ENCODE measurements at places on chromosomes 16 and 17.

DNA sequence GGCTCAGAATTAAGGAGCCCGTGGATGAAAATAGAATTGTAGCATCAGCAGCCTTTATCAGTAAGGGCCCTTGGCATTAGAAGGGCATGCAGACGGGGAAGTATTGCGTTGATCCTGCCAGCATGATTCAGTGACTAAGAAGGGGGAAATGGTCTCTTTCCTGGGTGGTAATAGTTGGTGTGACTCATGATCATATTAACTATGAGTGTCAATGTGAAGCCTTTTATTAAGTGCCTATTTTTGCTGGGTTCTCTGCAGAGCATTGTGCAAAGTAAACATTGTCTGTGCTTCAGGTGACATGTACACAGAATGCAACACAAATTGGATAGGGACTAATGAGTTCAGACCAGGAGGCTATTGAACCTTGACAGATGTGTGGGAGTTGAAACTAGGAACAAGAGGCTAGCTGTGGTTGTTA lies 24.5 kb downstream of the RCVRN start:
- peak; percentile 2 for DNase-seq

DNA sequence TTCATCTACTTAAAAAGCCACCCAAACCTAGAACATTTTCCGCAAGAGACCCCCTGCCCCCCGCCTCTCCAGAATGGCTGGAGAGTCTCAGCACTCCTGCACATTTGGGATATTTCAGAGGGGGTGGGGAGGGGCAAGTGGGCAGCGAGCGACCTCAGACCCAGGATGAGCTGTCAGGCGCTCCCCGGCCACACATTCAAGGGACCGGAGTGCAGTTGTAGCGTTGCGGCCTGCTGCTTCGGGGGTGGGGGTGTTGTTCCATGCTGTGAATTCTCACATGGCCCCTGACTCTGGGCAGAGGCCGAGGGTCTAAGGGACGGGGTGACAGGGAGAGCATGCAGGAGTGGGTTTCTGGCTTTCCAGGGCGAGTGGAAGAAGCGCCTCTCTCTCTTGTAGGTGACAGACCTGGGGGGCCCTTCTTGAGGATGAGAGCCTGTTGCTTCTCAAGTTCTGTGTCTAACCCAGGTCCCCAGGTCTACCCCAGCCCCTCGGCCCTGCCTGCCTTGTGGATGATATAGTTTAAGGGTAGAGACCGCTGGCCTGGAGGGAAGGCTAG lies 231.2 kb downstream of the SEC14L1 start:
- DNase-seq, result no peak

DNA sequence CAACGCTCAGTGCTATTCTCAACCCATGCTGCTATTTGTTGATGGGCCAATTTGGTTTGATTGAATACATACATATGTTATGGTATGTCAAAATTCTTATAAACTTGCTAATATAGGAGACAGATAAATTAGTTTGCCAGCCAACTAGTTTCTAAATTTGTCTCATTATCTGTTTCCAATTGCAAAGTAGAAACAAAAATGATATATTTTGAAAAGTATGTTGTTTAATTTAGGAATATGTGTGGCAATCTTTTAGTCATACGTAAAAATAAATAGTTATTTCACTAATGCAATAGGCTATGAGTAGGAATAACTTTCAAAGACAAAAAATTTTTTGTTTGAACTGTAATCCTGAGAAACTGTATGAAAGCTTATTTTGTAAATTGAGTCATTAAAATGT lies 210.6 kb upstream of the KCNJ16 start:
- no peak for DNase-seq

GRCh38 chr16:27291722-27292240 lies 22.0 kb upstream of the IL4R start:
- no peak for DNase-seq

DNA sequence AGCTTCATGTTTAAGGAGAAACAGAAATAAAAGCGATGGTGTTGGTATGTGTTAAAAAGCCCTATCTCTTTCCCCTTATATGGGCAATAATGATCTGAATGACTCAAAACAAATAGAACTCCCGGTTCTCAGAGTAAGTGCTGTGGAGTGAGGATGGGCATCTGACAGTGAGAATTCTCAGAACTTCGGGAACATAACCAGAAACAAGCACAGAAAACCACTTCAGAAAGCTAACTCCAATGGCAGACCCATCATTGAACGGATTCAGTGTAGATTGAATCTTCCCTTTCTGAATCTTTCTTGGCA lies 67.2 kb downstream of the CDH8 start:
- no peak for DNase-seq

DNA sequence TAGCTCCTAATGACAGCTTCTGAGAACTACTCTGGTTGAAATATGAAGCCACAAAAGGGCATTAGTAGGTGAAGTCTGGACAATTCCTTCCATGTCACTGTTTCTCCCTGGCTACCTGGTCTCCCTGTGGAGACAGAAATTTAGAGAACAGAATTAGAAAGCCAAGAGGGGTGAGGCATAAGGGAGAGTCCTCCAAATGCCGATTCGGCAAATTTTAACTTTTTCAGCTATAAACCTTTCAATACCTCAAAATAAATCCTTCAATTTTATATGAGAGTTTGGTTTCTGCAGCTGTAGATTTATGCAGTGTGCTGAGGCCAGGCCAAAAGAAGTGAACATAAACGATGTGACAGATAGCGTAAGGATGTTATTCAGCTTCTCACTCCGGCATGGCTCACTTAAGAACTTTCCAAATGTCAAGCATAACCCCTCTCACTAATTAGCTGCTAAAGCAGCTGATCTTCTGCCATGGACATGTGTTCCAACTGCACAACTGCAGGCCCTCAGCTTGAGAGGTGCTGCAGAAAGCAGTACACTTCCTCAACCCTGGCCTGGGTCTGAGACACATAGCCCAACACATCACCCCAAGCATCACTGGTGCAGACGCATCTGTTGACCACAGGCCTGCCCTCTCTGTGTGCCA lies 247.9 kb upstream of the SOX9 start:
- DNase-seq, result no peak

DNA sequence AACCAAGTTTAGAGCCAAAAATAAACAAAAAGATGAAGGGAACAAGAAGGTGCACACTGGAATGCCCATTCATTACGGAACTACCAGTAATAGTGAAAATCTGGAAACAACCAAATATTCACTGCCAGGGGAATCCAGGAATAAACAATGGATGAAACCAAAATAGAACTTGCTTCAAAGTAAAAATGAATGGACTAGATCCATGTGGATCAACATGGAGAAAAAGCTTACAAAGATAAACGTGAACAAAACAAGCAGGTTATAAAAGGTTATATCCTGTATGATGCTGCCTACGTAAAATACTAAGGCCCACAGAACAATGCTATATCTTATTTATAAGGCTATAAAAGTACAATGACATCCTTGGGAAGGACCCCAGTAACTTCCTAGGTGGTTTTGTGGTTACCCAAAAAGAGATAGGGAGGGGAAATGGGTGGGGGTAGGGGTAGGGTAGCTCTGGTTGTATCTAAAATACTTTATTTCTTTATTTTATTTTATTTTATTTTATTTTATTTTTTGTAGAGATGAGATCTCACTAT lies 12.8 kb upstream of the CCL22 start:
- no peak for DNase-seq
